ENCODE measurements at places on chromosomes 12 and 14.

- peak; percentile 87 for DNase-seq
These were observed 98.6 kb downstream of the PELI2 start for GRCh38 chr14:56216626-56217379.

- no peak for DNase-seq
These were observed 5.1 kb downstream of the ARL6IP4 start for GRCh38 chr12:122985338-122986257.

DNA sequence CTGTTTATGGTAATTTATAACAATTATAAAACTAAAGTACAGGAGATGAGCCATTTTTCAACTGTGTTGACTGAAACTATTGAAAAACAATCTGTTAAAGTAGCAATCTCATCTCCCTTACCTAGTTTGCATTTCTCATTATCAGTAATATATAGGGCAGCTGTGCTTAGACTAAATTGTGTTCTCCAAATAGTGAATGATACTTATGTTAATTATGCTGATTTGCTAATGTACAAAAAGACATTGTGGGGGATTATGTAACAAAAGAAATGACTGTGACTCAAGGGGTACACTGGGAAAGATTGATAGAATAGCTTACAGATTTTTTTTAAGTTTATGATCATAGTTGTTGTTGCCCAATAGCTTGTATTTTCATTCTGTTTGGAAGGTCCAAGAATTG, 207.7 kb downstream of the FUT8 start:
- no peak for DNase-seq

DNA sequence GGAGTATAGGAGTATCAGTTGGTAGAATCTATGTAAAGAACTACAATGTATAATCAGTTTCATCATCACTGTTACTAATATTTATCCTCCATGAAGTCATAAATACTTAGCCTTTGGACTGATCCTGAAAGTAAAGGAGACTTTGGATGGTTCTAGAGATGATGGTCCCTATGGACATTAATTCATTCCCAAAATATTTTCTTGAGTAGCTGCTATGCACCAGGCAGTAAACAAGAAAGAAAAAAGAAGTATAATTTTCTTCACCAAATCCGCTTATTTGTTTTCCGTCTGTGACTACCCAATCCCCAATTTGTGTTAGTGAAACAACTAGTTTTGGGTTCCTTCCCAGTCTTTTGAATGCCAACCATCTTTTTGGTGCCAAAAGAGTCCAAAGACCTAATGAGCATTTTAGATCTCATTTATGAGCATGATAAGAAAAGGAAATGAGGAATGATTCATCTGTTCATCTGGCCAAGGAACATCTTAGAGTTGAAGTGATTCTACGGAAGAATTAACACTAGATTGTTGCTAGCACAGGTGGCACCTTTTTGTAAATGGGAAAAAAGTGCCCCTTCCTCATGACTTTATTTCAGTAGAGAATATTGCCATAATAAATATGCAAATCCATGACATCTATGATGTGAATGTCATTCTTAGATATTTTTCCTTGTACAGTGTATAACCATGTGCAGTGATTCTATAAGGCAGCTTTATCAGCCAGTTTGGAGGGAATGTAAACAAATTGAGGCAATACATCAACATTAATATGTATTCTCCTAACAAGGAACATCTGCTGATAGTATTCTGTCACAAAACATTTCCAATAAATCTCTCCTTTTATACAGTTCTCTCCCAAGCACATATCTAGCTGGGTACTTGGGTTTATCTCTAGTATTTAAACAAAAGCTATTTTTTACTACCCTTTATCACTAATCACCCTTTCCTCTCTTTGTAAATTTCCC, 85.1 kb upstream of the CCDC91 start:
- no peak for DNase-seq

DNA sequence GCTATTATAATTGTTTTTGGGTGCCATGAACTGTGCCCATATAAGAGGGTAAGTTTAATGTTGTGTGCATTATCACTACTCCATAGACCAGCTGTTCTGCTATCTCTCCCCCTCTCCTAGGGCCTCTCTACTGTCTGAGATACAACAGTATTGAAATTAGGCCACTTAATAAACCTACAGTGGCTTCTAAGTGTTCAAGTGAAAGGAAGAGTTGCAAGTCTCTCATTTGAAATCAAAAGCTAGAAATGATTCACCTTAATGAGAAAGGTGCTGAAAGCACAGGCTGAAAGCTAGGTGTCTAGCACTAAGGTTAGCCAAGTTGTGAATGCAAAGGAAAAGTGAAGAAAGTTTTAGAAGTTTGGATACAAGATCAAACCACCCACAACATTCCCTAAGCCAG, 168.0 kb downstream of the SLC16A7 start:
- DNase-seq, result no peak

DNA sequence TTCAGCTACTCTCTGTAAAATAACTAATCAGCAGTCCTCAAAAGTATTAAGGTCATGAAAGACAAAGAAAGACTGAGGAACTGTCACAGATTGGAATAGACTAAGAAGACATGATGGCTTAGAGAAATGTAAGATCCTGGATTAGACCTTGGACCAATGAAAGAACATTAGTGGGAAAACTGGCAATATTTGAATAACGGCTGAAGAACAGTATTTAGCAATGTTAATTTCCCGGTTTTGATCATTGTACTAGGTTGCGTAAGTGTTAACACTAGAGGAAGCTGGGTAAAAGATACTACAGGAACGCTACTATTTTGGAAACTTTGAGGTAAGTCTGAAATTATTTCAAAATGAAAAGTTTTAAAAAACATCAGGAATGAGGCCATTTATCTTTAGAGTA, 98.8 kb upstream of the RESF1 start:
- DNase-seq, result no peak

GRCh38 chr12:55172686-55173085, 46.5 kb downstream of the OR9K2 start:
- DNase-seq, result no peak

DNA sequence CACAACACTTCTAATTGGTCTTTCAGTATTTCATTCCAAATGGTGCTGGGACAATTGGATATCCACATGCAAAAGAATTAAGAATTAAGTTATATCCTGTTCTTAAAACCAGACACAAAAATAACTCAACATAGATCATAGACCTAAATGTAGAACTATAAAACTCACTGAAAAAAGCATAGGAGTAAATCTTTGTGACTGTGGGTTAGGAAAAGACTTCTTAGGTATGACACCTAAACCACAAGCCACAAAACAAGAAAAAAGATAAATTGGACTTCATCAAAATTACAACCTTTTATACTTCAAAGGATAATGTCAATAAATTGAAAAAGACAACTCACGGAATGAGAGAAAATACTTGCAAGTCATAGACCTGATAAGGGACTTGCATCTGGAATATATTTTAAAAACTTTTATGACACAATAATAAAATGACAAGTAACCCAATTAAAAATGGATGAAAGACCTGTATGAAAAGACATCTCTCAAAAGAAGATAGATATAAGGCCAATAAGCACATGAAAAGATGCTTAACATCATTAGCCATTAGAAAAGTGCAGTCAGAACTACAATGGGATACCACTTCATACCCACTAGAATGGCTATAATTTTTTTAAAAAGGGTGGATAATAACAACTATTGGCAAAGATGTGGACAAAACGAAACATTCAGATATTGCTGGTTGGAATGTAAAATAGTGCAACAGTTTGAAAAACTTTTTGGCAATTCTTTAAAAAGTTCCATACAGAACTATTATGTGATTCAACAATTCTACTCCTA, 72.5 kb upstream of the SLC38A4 start:
- no peak for DNase-seq

DNA sequence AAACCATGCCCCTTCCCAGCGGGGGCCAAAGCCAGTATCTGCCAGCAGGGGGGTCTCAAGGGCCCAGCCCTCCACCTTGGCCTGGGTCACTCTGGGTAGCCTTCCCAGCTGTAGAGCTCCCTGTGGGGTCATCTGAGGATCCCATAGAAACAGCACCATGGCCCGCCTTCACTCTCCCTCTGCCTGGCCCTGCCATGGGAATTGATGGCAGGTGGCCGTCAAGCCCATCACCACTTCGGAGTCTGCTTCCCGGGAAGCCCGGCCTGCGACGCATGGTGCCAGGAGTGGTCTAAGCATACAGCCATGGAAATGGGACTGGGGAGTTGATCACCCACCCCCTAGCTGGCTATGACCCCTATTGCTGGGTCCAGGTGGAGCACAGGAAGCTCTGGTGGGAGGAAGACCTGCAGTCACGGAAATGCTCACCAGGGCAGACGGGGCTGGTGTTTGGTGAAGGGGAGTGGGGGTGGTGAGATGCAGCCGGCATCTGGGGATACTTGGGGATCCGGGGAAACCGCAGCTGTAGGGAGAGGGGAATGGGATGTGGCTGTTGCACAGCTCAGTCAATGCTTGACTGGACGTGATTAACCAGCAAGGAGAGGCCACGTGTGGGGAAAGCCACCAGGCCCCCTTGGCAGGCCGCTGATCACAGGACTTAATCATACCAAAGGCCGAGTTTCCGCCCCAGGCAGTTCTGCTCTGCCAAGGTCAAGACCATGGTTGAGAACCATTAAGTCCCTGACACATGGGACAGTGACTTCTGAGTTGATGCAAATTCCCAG, 52.2 kb upstream of the DIO3 start:
- no peak for DNase-seq

DNA sequence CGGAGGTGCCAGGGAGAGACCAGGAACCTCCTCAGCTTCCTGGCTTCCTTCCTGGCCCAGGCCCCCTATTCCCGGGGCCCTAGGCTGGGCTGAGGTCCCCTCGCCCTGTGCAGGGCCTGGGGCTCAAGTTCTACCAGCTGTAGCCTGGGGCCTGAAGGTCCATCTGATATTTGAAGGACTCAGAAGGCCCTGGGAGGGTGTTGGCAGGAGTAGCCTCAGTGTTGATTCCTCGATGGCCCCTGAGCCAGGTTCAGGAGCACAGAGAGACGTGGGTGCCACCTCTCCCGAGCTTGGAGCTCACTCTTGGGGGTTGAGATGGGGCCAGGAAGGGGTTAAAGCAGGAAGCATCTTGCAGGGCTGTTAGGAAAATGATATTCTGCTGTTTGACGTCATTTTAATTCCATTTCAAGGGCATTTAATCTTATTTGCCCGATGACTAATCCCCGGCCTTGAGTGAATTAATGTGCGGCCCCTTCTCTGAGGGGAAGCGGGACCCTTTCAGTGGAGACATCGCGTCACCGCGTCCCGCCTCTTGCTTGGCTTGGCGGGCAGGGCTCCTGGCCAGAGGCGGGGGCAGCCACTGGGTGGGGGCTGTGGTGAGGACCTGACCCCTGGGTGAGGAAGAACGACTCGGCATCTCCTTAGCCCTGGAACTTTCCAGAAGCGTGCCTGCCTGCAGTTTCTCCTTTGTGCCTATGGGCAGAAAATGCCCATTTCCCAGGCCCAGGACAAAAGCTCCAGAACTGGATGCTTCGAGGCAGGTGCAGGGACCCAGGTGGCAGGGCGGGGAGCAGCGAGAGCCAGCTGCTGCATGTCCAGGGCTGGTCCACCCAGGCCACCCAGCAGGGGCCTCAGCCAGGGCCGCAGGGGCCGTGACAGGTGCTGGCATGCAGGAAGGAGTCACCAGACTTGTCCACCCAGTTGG, 158.3 kb downstream of the KIF26A start:
- no peak for DNase-seq

DNA sequence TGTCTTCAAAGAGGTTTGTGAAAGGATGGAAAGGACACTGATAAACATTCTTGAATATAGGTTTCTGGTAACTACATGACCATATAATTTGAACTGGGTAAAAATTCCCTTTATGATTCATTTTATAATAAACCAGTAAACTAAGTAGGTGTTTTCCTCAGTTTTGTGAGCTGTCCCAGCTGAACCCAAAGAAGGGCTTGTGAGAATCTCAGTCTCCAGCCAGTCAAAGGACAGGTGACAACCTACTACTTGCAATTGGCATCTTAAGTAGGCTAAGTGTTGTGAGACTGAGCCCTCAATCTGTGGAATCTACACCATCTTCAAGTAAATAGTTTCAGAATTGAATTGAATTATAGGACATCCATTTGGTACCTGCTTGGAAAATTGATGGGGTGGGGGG, 75.2 kb downstream of the MYF5 start:
- DNase-seq, result no peak

DNA sequence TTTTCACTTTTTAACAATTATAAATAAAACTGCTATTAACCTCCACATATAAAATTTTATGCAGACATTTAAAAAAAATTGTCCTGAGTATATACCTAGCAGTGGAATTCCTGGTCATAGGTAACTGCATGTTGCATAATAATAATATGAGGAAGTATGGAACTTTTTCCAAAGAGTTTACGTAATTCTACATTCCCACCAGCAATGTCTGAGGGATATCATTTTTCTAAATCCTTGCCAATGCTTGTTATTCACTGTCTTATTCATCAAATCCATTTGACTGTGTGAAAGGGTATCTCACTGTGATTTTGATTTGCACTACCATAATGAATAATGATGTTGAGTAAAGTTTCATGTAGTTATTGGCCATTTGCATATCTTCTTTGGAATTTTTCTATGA, 393.8 kb downstream of the LRFN5 start:
- no peak for DNase-seq

- DNase-seq, result no peak
These were observed 102.3 kb upstream of the DIO3 start for GRCh38 chr14:101458741-101459550.

DNA sequence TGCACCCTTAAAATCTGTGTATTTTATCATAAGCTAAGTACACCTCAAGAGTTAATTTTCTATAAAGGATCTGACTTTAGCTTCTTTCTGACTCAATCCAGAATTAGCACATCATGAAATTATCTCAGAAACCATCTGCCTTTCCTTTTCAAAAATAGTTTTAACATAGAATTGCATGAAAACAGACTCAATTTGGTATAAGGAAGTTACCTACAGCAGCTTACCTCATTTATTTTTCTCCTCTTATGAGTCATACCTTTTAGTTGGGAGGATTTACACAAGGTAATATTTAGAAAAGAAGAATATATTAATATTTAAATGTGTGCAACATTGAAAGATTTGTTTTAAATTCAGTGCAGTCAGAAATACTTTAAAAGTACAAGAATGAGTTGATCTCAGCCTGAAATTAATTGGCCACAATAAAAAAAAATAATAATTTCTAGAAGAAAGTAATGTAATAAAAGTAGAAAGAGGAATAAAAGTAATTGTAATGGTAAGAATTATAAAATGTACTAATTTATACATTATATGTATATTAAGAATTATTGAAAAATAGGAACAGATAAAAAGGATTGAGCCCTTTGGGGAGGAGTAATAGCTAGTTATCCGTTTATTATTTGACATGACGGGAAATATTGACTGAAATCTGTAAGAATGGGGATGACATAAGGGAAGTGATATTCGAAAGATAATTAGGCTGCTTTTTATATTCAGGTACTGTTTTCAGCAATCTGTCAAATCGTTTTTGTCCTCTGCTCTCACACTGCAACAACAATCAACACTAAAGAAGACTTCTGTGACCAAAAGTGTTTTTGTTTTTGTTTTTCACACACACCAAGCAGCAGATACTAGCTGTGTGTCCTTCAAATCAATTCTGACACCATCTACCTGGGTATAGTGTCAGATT, 20.5 kb downstream of the ADAM21 start:
- no peak for DNase-seq

GRCh38 chr14:61662437-61663311, 32.6 kb upstream of the HIF1A start:
- no peak for DNase-seq

- DNase-seq, result no peak
These were observed 162.0 kb upstream of the LMNTD1 start for GRCh38 chr12:25715102-25715501.
